ENCODE measurements at places on chromosomes 2 and 18.
A peak's percentile ranks its signal among the peaks of the same experiment; 100 is the strongest.

GRCh38 chr2:143426296-143426695, 297.1 kb downstream of the ARHGAP15 start:
- peak; percentile 3 for DNase-seq

GRCh38 chr2:241218131-241219029, 29.9 kb downstream of the ANO7 start:
- DNase-seq, result peak; percentile 53

DNA sequence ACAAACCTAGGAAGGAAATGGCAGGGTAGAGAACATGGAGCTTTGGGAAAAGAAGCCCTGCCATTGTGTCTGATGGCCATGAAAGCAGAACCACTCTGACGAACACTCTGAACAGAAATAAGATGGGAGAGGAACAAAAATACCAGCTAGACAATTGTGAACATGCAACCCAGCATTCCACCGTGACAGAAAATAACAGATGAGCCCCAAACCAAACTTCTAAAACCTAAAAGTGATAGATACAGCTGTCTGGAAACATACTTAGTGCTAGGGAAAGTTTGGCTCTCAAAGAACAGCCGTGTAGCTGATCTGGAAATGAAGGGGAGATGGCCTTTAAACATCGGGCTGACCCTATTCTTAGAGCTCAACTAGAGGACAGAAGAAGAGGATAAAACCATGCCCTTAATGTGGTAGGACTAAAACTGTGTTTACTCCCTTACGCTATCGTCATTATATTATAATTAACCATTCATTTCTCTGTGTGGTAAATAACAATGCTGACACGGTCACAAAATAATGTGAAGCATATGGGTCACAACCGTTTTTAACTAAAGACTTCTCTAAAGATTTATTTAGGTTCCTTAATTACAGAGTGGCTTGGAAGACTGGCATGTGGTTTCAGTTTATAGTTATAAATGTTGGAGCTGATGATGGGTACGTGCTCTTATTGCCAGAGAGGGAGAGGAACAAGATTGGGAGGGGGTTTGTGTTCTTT, 80.6 kb downstream of the MYO1B start:
- no peak for DNase-seq

GRCh38 chr2:49839818-49840217, 685.5 kb upstream of the FSHR start:
- no peak for DNase-seq

DNA sequence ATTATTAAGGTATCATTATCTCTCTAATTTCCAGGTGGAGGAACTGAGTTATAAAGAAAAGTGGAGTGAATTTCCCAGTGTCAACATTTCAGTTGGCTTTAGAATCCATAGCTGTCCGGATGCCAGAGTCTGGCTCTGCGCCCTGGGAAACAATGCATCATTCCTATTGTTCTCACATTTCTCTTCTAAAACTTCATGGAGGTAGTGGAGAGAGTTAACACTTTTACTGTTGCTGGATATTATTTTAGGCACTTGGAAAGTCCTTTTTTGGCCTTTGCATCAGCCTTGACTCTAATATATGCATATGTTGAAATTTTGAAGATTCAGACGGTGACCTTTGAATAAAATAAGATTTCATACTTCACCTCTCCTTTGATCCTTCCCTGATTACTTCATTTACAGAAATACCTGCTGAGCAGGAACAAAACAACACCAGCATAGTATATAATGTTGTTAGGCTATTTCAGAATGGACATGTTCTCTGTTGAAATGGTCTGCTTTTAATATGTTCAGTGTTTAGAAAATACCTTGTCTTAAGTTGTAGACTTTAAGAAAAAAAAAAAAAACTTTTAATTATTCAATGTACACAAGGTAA, 148.8 kb downstream of the EPHA4 start:
- no peak for DNase-seq

DNA sequence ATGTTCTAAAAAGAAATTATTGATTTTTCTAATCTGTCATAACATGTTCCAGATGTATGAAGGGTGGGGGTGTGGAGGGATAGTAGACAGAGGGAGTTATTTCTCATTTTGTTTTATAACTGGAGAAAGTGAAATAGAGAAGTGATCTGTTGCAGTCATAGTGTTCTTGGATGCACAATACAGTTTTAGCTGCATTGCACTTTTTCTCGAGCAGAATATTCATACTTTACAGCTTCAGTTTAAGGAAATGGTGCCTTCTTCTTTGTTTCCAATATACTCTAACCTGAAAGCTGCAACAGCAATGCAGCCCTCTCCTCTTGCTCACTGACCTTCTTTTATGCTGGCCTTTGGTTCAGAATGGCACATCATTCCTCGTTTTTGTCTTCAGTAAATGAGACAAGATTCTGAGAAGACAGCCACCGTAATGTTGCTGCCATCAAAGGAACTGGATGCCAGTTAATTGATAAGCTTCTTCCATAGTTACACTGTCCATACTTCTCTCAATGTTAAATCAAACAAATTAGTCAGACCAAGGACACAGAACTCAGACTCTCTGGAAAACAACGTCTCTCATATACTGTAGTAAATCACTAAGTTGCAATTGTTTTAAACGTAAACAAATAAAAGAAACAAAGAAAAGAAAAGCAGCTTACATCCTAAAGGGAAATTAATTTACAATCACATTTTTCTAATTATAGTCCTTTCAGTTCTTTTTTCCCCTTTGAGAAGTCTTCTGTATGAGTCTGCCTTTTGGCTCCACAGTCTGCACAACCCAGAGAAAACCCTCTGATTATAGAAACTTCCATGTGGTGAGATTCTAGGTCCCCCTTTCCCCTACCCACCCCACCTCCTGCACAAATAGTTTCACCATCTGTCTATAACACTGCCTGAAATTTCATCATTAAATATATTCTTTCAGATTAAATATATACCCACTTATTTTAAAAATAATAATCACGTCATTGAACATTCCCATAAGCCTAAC, 97.4 kb upstream of the UGP2 start:
- peak; percentile 53 for DNase-seq

- DNase-seq, result peak; percentile 54
Observed at GRCh38 chr2:127675331-127676261, at the start of gene LIMS2. Gene LIMS2, minus strand, starts transcription at chr2:127675530. Its CDS starts 506 bp downstream, at chr2:127675024.

GRCh38 chr2:37553411-37554154, 117.9 kb downstream of the CDC42EP3 start:
- no peak for DNase-seq

- DNase-seq, result no peak
Observed at GRCh38 chr18:67265464-67266245, 250.9 kb downstream of the DSEL start.

DNA sequence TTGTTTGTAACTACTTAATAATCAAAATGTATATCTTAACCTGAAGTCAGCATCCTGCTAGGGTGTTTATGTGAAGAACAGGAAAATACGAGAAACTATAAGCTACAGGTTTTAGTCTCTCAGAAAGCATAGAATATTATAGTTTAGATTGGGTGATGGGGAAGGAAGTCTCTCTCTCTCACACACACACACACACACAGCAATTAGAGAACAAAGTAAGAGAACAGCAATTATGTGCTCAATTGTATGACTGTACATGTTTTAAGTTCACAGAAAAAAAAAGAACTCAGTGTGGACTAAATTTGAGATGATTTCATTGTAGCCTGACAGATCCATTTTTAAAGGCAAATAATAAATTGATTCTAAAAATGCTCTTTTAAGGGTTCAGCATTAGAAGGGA, 94.3 kb upstream of the ZNF516 start:
- DNase-seq, result peak; percentile 33

- no peak for DNase-seq
Observed at GRCh38 chr2:218894880-218895157, 14.2 kb downstream of the WNT10A start.

GRCh38 chr2:12727641-12728040, 10.9 kb downstream of the TRIB2 start:
- DNase-seq, result no peak

- no peak for DNase-seq
Observed at GRCh38 chr18:22188559-22189267, 19.3 kb downstream of the GATA6 start.

- DNase-seq, result no peak
Observed at GRCh38 chr18:33495278-33495677, 54.8 kb upstream of the CCDC178 start.

DNA sequence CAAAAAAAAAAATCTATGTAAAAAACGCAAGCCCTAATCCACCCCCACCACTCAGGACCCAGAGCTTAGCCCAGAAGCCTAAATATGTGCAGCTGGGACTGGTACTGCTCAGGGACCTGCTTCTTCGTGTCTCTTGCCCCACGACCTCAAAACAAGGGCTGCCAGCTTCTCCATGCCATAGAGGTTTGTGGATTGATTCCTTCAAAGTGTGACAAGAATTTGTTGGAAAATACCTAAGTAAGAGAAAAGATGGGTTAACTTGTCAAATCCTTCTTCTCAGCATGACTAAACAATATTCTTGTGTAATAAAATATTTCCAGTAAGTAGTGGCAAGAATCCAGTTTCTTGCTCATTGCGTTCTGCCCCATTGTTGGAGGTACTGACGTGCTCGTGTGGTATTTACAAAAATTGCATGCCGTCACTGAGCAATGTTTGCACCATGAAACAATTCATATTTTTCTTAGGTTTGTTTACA, 825 bp upstream of the SCYGR1 start:
- peak; percentile 53 for DNase-seq

GRCh38 chr2:40434731-40435271, 17.1 kb downstream of the SLC8A1 start:
- DNase-seq, result no peak

DNA sequence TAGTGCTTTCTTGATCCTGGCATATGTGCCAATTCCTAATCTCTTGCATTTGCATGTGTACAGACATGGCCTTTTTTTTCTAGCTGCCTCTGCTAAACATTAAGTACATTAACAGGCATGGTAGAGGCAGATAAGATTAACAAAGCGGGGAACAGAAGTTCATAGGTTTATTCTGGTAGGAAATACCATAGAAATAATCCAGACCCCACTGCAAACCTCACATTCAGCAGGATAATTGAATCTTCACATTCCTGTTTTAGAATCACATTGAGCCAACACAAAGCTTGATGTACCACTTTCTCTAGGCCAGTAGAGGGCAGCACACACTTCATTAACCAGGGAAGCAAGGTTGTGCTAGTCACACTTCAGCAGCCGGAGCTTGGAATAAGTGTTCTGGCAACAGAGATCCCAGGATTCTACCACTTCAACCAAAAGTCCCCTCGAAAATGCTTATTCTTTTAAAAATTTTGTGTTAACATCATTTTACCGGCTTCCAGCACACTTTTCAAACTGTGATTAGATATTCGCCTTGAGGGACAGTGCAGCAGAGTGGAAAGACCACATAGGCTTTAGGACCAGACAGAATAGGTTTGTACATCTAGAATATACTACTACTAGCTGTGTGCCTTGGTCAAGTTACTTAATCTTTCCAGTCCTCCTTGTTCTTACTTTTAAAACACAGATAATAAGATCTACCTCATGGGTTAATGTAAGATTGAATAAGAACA, 420.2 kb upstream of the CHST9 start:
- DNase-seq, result peak; percentile 50

DNA sequence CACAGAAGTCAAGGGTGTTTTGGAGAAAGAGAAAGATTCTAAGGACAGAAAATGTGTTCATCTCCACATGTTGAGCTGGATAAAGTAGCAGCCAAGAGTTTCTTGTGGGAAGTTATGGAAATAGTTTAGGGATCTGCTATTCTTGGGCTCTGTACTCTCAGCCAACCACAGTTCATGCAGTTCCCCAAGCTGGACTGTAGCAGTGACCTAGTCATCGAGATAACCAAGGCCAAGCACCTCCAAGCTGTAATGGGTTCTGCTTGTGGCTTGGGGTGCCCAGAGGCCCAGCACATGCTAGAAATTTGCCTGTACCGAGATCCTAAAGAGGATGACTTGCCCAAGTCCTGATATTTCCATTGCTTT, 91.9 kb upstream of the RASGRP3 start:
- no peak for DNase-seq

GRCh38 chr2:190979906-190980629, 33.9 kb downstream of the STAT1 start:
- DNase-seq, result peak; percentile 23

- no peak for DNase-seq
Observed at GRCh38 chr2:241065355-241065803, 36.7 kb downstream of the MTERF4 start.

DNA sequence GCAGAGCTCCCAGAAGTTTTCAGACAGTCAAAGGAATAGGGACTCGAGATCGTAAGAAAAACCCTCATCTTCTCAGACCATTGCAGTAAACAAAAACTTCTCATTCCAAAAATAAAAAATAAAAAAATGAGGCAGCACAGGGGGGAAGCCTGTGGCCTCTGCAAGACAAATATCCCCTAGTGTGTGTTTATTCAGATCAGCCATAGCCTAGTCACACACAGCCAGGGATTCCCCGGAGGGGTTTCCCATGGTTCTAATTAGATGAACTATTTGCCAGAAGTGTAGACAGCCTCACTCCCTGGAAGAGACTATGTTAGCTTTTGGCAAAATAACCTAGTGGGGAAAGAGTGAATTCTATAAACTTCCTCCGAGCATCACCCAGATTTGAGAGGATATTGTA, 122.9 kb upstream of the KLF7 start:
- peak; percentile 39 for DNase-seq

GRCh38 chr2:102033031-102033749, 41.4 kb downstream of the IL1R2 start:
- peak; percentile 82 for DNase-seq

- DNase-seq, result peak; percentile 65
Observed at GRCh38 chr2:136135921-136136906, 18.3 kb upstream of the CXCR4 start.

GRCh38 chr2:77016443-77017354, 505.5 kb downstream of the LRRTM4 start:
- no peak for DNase-seq

GRCh38 chr2:52097071-52097470, 1065.1 kb upstream of the NRXN1 start:
- DNase-seq, result no peak

DNA sequence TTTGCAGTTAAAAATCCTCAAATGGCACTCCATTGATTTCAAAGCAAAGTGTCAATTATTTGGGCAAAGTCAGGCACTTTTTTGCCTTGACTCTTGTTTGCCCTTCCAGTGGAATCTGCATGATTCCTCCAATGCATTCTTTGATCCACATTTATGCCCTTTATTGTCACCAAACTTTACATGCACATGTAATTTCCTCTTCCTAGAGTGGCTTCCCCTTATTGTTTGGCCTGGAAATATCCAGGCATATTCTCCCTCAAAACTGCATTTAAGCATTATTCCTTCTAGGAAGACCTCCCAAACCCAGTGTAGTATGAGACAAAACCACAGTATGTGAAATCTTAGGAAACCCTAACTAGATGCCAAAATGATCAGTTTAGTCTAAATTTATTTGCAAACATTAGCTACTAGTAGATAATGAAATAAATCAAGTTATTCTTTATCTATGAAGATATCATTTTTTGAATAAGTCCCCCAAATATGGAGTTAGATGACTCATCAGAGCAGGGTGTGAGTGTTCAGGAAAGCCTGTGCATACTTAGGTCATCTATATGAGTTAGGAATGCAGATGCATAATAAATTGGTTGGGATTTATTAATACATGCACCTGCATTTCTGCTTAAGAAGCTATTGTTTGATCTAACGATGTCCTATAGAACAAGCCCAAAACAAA, 433.3 kb upstream of the TCF4 start:
- DNase-seq, result no peak

- no peak for DNase-seq
Observed at GRCh38 chr2:45046786-45047185, 37.5 kb upstream of the SIX2 start.
